ENCODE measurements at places on chromosomes 6 and 20.

DNA sequence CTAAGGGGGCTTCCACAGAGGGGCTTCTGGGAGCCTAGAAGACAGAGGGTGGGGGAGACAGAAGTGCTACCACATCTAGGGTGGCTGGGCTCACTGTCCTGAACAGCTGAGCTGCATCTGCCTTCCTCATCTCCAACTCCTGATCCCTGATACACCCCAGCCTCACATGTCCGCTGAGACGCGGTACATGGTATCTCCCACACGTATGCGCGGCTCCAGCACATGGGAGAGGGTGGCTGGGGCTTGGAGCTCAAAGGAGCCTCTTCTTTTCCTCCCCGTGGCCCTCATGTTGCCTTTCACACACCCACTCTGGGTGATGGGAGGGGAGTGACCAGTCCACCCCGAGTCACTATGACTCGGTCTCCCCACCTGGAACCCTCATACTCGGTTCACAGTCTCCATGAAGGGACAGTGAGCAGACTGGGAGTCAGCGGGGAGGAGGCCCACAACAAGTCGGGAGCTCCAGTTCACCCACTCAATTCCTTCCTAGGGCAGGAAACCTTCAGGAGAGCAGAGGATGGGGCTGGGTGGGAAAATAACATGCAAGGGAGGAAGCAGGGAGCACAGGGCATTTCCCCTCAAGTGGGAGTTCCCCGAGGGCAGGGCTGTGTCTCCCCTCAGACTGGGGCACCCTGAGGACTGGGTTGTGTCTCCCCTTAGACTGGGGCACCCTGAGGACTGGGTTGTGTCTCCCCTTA lies 61.7 kb downstream of the MRPL14 start:
- DNase-seq: no peak

- no peak for DNase-seq
These were observed 312.7 kb upstream of the TBX18 start for GRCh38 chr6:85077098-85077497.

DNA sequence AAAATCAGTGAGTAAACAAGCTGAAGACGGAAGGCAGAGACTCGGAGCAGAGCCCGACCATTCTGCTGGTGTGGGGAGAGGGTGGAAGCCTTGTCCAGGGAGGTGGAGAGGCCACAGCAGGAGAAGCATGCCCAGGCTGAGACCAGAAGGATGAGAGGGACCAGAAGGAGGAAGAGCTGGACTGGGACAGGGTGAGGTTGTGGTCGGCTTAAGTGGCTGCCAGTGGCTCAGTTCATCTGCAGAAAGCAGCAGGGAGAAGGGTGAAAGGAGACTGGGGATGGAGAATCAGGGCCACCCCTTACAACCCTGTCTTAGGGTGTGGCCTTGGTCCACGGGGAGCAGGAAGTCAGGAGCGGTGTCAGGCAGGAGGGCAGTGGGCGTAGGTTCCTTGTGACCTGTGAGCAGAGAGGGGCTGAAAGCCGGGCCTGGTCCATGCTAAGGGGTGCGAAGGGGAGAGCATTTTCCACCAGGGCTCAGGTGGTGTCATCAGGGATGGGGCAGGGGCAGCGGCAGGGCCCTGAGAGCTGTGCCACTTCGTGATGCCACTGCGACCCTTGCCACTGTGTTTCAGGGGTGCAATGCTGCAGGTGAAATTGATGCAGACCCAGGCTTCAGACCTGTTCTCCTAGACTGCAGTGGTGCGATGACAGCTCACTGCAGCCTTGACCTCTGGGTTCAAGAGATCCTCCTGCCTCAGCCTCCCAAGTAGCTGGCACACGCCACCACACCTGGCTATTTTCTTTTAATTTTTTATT lies 81.1 kb downstream of the TTLL2 start:
- no peak for DNase-seq

DNA sequence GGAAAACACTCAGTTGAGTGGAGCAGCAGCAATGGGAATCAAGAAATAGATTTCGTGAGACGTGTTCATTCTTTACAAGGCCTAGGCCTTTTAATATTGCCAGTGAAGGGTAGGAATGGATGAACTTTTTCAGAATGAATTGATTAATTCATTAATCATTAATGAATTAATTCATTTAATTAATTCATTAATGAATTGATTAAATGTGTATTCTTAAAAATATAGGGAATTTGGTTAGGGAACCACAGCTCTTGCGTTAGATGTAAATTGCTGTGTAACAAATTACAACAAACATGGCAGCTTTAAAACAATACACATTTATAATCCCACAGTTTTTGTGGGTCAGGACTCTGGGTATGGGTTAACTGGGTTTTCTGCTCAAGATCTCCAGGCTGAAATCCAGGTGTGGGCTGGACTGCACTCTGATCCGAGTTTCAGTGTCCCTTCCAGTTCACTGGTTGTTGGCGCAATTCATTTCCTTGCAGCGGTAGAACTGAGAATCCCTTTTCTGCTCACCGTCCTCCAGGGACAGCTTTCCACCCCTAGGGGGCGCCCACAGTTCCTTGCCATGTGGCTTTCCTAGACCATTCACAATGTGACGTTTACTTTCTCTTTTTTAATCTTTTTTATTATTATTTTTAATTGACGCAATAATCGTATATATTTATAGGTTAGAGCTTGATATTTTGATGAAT lies 32.8 kb upstream of the BCAS1 start:
- peak; percentile 72 for DNase-seq

DNA sequence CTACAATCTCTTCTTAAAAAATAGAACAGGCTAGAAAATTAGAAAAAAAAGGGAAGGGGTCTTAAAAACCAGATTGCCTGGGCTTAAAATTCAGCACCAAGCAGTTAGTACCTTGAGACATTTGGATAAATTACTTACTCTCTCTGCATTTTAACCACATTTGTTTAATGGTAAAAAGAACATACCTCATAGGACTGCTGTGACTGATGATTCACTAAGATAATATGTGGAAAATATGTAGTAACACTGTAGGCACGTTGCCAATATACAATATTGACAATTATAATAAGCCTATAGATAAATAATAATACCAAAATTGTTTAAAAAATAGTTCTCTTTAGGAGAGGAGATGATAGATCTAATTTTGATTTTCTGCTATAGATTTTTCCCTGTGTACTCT lies 750.4 kb downstream of the TENT5A start:
- no peak for DNase-seq
